IPS-NIHi11 (cell line): ENCODE measurements at places on chromosomes 6 and 20.

DNA sequence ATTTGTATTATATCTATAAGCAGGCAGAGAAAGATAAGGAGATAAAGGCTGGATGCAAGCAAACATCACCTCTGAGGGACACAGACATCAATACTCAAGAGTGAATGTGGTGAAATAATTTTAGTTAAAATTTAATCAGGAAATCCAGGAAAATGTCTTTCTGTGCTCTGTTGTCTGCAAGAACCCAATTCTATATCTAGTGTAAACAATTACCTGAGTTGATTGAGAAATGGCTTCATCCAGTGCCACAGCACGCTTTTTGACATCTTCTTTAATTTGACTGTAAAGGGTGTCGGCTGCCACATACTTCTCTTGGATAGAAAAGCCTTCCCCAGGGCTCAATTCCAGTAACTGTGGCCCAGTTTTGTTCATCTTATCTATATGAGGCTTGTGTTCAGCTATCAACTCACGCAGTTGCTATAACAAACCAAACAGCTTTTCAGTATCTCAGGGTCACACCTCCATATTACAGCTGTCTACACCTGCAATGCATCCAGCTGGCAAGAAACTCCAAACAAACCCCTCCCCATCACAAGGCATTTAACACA lies 131.6 kb downstream of the DST start:
- no peak for DNase-seq

GRCh38 chr20:1567392-1568162 lies 10.1 kb upstream of the SIRPD start:
- DNase-seq = peak; percentile 31

DNA sequence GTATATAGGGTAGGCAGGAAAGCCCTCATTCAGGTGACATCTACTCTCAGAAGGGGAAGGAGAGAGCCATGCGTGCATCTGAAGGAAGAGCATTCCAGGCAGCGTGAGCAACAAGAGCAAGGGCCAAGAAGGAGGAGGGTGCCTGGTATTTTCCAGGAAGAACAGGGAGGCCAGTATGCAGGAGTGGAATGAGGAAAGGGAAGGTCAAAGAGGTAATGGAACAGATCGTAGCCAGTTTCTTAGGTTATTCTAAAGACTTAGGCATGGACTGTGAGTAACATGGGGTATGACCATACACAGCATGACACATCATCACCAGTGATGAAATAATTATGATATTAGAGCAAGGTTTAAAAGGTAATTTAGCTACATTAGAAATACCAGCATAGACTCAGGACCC lies 24.1 kb downstream of the ALDH8A1 start:
- no peak for DNase-seq

DNA sequence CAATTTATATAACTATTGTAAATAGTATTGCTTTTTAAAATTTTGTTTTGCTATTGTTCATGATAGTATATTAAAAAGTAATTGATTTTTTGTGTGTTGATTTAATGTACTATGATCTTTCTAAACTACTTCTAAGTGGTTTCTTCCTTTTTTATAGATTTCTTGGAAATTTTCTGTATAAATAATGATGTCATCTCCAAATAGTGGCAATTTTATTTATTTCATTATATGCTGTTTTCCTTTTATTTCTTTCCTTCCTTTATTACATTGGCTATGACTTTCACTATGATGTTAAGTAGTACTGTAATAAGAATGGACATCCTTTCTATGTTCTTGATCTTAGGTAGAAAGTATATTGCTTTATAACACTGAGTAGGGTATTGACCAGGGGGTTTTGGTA lies 451.5 kb upstream of the SPTLC3 start:
- DNase-seq = no peak

DNA sequence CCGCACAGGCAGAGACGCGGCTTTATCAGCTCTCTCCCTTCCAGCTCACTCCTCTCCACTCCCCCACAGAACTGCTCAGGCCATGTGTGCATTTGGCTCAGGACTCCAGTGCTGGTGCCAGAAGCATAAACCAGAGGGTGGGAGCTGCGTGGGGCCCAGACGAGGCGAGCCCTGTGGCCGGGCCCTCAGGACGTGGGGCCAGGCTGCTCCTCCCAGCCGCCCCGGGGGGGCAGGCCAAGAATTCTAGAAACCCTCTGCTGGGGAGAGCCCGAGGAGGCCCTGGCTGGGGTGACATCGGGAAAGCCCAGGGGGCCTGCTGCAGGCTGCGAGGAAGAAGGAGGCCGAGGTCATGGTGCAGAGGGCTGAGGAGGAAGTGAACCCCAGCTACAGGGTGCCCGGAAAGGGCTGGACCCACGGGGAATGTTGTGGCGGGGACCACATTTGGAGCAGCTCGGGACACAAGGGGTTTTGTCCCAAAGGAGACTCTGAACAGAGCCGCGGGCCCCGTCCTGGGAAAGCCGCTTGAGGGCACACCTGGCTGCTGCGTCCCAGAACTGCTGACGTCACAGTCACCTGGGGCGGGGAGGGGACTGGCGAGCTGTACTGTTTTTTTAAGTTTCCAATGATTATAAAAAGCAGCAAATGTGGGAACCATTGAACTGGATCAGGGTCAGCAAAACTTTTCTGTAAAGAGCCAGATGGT lies 107.1 kb downstream of the BANF2 start:
- peak; percentile 37 for DNase-seq
